ENCODE measurements at places on chromosomes 6 and 20.

- DNase-seq = no peak
These were observed 60.6 kb downstream of the SSR1 start for GRCh38 chr6:7252390-7252789.

- no peak for DNase-seq
These were observed 158.8 kb downstream of the FRK start for GRCh38 chr6:115901896-115902295.

DNA sequence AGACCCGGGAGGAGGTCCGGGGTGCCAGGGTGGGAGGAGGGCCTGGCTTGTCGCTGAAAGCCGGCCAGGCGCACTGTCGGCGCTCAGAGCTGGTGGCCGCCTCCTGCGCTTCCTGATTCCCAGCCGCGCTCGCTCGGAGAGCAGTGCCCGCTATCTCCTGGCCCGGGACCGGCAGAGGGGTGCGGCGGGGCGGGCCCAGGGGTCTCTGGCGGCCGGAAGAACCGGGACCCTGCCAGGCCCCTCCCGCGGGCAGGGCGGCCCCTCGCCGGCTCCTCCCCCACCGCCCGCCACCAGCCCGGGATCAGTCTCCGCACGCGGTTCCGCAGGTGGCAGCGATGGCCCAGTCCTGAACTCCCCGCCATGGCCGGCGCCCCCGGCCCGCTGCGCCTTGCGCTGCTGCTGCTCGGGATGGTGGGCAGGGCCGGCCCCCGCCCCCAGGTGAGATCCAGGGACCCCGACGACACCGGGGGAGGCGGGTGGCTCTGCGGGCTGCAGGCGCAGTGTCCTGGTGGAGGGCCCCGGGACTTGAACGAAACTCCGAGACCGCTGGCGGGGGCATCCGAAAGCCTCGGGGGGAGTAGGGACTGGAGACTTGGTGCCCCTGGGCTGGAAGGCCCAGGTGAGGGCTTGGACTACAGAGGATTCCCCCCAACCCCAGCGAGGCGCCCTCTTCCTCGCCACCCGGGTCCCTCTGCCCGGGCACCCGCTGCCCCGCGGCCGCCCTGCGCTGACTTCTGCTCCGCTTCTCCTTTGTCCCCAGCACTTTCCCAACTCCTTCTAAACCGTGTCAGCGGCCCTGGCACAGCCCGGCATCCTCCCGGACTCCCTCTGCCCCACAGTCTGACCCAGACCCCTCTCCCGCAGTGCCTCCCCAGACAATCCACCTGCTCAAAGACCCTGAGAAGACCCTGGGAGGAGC is at the start of gene GLP1R:
GLP1R (plus strand) TSS at position 301 of the 919 bp plus-strand sequence; CDS start at position 361, 60 bp downstream.
- DNase-seq = no peak

DNA sequence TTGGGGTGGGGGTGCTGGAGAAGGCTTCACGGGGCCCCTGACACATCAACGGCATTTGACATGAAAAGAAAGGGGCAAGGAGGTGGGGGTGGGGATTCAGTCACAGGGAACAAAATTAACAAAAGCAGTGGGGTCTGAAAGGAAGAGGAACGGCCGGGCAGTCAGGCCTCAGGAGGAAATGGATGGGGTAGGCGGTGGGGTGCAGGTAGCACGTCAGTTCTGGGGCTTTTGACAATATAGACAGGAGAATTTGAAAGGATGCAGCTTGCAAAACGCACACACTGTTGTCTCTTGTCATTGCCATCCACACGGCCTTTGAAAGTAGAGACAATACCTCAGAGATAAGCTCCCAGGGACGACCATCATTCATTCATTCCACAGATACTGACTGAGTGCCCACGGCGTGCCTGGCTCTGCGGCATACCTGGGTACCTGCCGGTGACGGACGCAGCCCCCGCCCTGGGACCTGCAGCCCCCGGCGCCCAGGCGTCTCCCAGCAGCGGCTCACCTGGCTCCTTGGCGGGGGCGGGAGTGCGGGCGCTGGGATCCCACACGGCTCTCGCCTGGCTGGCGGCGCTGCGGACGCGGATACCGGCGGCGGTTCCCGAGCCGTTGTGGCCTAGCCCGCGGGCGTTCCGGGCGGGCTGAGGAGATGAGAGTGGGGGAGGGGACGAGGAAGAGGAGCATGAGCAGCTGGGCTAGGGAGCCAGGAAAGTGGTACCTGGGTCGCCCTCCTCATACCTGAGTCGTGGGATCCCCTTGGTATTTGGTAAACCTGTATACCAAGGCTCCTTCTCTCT is at the start of gene SLC26A8:
SLC26A8 (minus strand) TSS at position 646 of the 800 bp plus-strand sequence. CDS start 4,934 bp downstream, outside the sequence.
- DNase-seq = no peak

- no peak for DNase-seq
These were observed 90.4 kb downstream of the CD164 start for GRCh38 chr6:109291902-109292301.

DNA sequence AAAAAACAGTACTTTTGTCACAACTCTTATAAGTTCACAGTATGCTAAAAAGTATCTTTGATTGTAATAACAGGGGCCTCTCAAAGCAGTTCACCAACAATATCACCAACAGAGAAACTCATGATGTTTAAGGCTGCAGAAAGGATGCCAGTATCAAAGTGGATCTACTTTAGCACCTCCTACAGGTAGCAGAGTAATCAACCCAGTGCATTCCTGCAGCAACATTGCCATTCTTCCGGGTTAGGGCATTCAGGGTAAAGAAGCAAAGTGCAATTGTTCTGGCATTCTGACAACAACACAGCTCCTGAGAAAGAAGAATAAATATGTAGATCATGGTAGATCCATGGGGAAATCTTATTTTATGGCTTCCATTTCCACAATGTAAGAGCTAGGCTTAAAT is 7.6 kb upstream of the SLC17A4 start:
- no peak for DNase-seq

GRCh38 chr20:14860410-14860814 is 523.0 kb upstream of the FLRT3 start:
- no peak for DNase-seq

GRCh38 chr6:29916741-29917140 is 25.6 kb upstream of the HLA-A start:
- no peak for DNase-seq

- no peak for DNase-seq
These were observed 391.8 kb downstream of the CDC5L start for GRCh38 chr6:44779130-44779826.

DNA sequence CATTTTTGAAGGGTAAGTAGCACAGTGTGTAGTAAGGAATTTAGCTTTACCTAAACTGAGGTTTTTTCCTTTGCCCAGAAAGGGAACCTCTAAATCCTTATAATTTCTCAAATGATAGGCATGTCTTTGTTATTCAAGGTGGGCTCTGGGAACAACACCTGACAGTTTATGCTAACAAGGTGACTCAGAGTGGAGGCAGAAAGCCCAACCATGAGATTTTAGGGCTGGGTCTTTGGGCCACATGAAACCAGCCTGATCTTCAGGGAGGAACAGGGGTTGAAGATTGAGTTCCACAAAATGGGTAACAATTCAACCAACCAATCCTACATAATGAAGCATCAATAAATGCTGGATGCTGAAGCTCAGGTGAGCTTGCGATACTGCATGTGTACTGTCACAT is 46.6 kb downstream of the PRSS35 start:
- DNase-seq = no peak

DNA sequence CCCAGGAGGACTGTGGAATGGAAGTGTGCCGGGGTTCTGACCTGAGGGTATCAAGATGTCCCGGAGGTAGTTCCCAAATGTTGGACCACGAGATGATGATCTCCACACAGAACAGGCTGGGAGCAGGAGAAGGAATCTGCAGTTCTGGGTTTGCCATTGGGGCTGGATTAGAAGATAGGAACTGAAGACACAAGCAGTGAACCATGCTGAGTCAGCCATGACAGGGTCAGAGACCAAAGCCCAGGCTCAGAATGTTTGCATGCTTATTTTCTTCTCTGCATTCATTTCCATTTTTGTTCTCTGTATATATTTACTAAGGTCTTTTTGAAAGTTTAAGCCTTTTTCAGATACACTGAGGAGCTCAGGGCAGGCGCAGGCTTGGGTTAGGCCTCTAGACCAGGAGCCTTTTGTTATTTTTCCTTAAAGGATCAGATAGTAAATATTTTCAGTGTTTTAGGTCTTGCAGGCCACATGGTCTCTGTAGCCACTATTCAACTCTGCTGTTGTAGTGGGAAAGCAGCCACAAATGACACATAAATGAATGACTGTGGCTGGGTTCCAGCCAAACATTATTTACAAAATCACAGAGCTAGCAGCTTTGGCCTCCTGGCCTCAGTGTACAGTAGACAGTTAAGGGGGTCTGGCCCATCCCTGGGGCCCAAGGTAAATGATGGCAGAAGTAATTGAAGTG is 28.5 kb downstream of the SLC35D3 start:
- no peak for DNase-seq

DNA sequence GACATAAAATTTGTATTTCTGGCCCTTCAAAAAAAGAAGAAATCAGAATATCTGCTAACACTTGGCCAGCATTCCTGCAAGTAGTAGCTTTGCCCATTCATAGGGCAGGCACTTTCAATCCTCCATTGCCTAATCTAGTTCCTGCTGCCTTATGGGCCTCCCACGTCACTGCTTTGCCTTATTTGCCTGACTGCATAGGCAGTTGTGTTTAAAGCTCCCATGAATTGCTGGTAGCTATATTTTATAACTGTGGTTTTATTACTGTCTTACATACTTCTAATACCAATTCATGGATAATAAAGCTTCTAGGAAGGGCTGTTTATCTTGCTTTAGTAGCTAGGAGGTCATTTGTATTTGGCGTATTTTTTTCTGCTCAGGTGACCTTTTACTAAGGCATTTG is 7.7 kb upstream of the SLC35A1 start:
- DNase-seq = no peak

GRCh38 chr20:63898882-63899558 is 4.1 kb downstream of the DNAJC5 start:
- DNase-seq = no peak
